ENCODE measurements at places on chromosomes 7 and 10.

GRCh38 chr10:79098596-79099015 lies 29.8 kb downstream of the ZMIZ1 start:
- no peak for DNase-seq

- DNase-seq = no peak
Measured at GRCh38 chr10:93180482-93180931, 106.8 kb downstream of the CYP26A1 start.

DNA sequence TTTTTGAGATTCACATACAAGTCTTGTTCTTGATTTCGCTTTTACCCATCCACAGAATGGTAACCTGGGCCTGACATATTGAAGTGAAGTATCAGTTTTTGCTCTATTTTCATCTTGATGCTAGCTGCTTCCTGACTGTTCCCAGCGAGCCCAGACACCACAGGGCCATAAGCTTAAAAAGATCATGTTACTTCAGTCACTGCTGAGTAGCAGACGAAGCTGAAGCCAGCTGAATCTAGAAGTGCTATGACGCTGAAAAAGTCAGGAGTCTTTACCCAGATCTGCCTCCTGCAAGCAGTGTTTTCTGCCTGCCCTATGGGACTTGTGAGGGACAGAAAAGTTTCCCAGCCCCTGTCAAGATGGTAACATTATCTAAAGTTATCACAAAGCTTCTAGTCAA lies 2.7 kb upstream of the PRXL2A start:
- no peak for DNase-seq

- DNase-seq = no peak
Measured at GRCh38 chr10:13068071-13068470, 31.9 kb upstream of the OPTN start.

DNA sequence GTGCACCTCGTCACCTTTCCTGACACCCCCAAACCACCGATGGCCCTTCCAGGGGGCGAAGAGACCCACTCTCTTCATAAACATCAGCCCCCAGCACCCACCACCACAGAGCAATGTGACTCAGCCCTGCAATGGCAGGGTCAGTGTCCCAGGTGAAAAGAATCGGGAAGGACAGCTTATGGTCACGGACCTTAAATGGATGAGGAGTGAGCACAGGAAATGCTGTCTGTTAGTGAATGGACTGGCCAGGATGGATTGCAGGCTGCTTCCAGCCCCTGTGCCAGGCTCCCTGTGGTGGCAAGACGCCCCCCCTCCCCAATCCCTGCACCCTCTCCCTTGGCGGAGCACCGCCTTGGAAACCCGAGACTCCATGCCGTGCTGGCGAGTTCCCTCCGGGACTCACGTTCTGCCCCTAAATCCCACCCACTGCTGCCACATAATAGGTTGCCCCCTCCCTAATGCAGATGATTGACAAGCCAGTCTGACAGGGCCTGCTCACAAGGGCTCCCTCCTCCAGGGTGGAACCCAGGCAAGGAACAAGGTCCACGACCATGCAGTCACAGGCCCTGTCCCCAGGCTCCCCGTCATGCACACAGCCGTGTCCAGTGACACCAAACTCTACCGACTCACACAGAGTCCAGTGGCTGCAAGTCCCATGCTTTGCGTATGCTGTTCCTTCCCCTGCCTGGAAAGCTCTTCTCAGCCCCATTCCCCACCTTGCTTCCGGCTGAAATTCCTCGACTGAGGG lies 7.3 kb downstream of the ASB13 start:
- DNase-seq = no peak

DNA sequence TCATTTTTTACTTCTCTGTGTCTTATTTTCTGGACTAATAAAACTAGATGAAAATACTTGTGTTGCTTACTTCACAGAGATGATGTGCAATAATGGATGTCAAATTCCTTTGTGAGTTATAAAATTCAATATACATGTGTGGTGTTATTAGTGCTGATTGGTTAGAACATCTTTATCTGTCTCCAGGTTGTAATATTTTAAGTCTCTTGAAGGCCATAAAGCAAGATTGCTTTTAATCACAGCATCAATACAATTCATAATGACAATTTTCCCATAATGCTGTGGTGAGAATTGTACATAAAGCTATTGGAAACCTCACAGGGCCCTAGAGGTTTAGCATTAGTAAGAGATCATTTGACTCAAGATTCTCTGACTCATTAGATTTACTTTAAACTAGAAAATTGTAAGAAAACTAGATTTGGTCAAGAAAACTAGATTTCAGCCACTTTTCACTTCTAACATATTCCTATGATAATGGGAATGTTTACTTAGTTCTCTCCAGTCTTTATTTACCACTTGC lies 963.7 kb downstream of the REEP3 start:
- no peak for DNase-seq

DNA sequence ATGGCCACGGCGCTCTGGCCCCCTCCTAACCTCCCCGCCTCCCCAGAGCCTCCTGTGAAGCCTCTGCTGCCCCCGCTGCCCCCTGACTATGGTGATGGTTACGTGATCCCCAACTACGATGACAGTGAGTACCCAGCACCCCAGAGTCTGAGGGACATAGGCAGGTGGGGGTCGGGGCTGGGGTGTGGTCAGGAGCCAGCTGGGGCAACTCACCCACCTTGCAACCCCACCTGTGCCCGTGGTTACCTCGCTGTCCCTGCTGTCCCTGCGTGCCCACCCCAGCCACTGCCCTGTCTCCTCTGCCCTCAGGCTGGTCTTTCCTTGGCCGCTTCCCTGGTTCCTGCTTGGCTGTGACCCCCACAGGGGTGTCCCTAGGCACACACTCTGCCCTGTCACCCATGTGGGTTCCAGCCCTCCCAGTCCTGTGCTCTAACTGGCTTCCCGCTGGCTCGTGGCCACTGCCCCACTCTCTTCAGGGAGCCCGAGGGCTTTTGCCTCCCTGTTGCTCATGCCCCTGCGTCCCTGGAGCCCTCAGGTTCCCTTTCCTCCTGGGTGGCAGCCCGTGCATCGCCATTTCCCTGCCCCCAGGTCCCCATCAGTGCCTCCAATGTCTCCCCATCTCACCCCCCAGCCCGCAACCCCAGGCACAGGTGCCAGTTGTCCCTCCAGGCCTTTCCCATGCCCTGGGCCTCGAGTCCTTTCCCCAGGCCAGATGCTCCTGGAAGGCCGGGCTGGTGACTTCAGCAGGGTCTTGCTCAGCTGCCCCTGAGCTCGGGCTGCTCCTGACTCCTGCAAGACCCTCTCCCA lies 4.0 kb downstream of the AEBP1 start:
- DNase-seq = no peak

DNA sequence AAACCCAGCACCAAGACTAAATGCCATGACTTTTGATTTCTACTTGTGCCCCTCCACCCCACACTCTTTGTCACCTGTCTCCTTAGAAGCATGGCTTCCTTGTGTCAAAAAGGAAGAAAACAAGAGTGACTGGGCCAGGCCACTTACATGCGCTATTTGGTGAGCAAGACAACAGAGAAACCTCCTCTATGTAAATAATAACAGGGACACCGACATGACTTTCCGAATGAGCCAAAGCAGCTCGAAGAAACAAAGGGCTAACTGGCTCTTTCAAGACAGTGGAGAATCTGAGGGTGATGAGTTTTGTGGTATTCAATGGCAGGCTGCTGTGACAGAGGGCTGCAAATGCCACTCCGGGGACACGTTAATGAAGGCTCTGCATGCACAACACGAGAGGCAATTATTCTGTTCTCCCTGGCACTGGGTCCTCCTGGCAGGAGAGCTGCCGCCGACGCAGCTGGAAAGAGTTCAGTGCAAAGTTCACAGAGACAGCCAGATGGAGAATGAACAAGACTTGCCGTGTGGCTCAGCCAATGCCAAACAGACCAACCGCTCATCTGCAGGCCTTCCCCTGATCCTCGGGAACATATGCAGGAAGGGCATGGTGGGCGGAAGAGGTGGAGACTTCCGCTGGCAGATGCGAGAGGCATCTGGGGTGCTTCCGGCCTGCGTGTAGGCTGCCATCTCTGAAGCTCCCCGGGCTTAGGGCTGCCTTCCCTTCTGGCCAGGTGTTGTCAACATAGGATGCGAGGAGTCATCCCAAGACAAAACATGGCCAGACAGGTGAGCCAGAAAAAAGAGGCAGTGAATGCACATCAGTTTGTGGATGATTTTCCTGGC lies 59.1 kb upstream of the SMNDC1 start:
- DNase-seq = no peak

GRCh38 chr7:131893631-131894340 lies 337.4 kb upstream of the PODXL start:
- DNase-seq = no peak

DNA sequence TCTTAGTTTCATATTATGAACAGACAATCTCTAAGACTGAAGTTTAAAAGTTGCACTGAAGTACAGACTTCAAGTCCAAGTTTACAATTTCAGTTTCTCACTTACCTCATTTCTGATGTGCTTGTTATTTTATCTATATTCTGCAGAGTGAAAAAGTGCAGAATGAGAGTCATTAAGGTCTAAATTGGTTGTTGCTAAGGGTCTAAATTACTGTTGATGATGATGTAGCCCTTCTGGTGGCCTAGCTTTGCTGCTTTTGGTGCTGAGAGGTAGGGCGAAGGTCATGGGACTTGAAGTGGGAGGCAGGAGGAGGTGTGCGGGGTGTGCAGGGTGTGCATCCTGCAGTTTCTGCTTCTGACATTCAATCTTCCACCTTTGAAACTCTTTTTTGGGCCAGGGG lies 38.8 kb upstream of the NRP1 start:
- no peak for DNase-seq

GRCh38 chr7:76220185-76221057 lies 18.7 kb downstream of the SRRM3 start:
- DNase-seq = no peak

- DNase-seq = no peak
Measured at GRCh38 chr10:69962746-69963135, 89.9 kb upstream of the MACROH2A2 start.

DNA sequence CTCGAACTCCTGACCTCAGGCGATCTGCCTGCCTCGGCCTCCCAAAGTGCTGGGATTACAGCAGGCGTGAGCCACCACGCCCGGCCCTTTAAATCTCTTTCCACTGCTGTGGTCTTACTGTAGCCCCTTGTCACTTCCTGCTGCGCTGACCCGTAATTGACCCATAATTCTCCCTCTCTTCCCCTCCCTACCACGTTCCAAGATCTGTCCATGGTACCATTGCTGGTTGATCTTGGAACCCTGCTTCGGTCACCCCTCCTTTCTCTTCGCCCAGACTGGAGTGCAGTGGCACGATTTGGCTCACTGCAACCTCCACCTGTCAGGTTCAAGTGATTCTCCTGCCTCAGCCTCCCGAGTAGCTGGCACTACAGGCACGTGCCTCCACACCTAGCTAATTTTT lies 6.5 kb downstream of the POR start:
- DNase-seq = no peak

DNA sequence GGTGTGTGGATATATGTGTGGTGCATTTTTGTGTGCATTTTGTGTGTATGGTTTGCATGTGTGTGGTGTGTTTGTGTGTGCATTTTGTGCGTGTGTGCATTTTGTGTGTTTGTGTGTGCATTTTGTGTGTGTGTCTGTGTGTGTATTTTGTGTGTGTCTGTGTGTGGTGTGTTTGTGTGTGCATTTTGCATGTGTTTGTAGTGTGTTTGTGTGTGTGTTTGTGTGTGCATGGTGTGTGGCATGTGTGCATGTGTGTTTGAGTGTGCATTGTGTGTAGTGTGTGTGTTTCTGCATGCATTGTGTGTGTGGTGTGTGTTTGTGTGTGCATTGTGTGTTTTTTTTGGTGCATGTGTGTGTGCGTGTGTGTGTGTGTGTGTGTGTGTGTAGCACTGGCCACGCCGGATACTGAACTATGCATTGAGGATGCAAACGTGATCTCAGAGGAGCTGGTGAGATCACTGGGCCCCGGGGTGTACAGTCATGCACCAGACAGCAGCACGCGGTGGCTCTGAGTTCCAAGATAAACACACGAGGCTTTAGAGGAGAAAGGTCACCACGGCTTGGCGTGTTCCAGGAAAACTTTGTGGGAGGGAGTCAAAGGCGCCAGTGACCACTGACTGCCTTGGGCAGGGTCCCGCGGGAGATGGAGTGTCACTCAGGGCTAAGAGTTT lies 106.6 kb upstream of the SHH start:
- no peak for DNase-seq

- no peak for DNase-seq
Measured at GRCh38 chr10:24851629-24852028, 100.8 kb downstream of the PRTFDC1 start.

- DNase-seq = peak; percentile 48
Measured at GRCh38 chr7:79453558-79454360, at the start of gene MAGI2. TSS of gene MAGI2 (minus strand) at chr7:79453667. CDS start at chr7:79453320, 347 bp downstream.

- no peak for DNase-seq
Measured at GRCh38 chr7:139265673-139266072, 34.6 kb downstream of the UBN2 start.

DNA sequence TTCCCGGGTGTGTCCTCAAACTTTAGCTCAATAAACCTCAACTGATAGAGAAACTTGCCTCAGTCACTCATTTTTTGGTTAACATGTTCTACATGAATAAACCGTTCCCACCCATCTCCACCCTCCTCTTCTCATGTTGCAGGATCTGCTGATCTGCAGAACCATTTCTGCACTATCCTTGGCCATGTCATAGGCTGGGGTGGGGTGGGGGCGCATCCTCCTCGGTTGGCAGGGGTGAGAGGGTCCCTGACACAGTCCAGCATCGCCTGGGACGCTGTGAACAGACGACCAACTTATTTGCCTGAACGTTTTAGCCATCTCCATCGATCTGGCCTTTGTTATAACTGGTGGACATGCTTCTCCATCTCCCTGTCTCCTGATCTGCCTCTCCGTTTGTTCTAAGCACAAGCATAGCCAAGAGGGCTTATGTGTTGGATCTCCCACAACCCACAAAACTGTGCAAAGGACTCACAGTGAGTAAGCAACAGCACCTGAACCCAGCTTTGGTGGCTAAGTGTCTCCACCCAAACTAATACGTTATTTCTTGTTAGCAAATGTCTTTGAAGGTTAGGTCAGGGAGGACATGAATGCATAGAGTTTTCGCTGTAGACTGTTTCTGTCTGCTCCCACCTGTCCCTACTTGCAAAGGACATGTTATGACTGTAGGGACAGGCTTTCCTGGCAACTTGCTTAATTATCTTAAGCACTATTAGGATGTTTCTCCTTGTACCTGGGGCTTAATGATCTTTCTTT lies 51.7 kb downstream of the PRKCQ start:
- no peak for DNase-seq

DNA sequence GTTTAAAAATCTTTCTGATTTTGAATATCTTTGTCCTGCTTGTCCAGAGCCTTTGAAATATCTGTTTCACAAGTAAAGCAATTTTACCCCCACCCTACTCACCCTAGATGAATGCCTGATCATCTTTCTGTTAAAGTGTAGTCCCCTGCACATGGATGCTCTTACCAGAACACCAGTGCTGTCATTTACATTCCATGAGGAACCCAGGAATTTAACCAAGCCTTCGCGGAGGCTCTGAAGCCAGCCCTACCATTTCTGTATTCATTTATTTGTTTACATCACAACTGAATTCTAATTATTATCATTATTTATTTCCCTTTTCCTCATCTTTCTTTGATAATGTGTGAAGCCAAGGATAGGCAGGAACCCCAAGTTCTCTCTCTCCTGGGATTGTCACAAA lies 167.8 kb upstream of the MYO3A start:
- DNase-seq = no peak

- DNase-seq = peak; percentile 19
Measured at GRCh38 chr10:70542565-70542938, 60.0 kb downstream of the PRF1 start.

GRCh38 chr7:1852517-1853430 lies 182.7 kb downstream of the ELFN1 start:
- no peak for DNase-seq

- DNase-seq = peak; percentile 99
Measured at GRCh38 chr10:131900350-131901152, at the start of gene PPP2R2D. TSS of gene PPP2R2D (plus strand) at chr10:131901008. CDS start at chr10:131901149, 141 bp downstream.

All from suppressor macrophage (primary cell).